ENCODE measurements at places on chromosomes 3 and 15.

GRCh38 chr3:62252438-62253157, 120.8 kb downstream of the FEZF2 start:
- DNase-seq = no peak

DNA sequence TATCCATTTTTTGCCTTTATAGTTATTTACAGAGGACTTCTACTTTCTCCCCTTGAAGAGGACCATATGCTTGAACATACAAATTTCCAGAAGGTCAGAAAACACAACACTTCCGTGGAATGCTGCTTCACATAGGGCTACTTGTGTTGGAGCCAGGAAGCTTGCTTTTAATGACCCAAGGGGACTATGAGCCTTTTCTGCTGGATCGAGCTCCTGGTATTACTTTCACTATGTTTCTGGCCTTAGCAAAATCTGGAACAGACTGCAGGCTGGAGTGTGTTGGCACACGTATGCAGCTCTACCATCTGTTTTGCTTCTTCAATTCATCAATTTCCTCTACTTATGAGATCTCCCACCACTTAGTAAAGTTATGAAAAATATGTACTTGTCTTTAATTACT, 69.3 kb upstream of the CBLB start:
- no peak for DNase-seq

- DNase-seq = no peak
These were observed 199.8 kb downstream of the TBC1D5 start for GRCh38 chr3:17542591-17542990.

- DNase-seq = no peak
These were observed 136.5 kb downstream of the XXYLT1 start for GRCh38 chr3:195134431-195134830.

GRCh38 chr15:60406513-60407414, 9.0 kb upstream of the ANXA2 start:
- no peak for DNase-seq

GRCh38 chr3:14415501-14415900, 13.1 kb downstream of the SLC6A6 start:
- no peak for DNase-seq

DNA sequence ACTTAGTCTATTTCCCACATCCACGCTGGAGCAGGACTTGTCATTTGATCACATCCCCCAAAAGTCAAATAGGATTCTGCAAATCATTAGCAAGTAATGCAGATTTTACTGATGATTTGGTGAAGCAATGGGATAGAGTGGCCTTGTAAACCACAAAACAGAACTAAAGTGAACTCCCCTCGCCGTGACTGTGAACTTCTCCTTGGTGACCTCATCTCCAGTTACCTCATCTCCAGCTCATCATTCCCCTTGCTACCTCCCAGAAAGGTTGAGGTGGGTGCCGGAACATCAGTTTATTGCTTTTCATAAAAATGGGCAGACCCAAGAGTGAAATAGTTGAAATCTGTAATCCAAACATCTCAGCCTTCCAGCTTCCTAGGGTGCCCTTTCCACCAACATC, 36.7 kb upstream of the ADPGK start:
- DNase-seq = no peak

DNA sequence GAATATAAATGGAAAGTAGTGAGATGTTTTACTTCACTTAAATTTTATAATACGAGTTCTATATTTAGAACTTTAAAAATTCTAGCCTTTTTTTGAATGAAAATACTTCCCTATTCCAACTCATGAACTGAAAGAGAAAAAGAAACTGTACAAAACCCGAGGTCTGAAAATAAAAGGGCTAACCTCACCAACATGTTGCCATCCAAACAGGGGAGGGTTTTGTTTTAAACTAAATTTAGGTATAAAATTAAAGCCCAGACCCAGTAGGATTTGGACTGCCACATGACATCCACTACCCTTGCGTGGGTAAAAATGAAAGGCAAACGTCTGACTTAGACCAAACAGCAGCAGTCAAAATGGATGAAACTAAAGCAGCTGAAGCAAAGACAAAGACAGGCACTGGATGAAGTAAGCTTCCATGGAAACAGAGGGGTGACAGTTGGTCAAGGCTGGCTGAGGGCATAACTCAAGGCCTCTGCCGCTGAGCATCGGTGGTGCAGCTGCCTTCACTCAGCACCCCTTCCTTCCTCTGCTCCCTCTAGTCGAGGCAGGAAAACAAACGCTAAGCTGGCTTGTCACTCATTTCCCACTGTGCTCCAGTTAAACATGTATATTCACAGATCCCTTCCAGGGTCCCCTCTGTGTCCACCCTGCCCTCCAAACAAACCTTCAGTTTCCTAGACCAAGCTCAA, 58.1 kb downstream of the TM4SF4 start:
- peak; percentile 11 for DNase-seq

DNA sequence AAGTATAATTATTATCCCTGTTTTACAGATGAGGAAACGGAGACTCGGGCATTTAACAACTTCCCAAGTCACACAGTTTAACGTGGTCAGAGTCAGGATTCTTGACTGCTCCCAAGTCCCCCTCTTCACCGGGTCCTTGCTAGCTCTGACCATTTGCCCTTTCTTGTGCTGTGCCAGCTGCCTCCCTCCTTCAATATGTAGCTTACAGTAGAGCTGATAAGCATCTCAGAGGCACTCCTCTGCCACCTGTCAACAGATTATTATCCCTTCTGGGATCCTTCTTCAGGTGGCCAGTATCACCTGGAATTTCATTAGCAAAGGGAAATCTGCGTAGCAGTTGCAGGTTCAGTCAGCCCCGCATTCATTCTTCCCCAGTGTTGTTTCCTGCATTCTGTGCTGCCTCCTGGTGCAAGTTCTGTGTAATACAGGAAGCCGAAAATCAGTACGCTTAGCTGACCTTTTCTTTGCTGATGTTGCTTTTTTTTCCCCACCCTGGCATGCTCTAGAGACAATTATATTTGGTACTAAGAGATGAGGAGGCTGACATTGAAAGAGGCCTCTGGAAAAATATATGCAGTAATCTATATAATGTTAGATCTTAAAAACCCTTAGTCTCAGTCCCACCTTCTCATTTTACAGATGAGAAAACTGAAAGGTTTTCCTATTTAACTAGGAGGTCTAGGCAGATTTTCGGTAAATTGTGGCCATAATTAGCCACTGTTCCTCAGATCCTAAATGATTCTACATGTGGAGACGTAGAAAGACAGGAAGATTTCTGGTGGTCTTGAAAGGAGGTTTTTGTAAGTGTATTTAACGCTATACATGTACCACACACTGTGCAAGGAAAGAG, 24.8 kb downstream of the TMOD2 start:
- peak; percentile 58 for DNase-seq

- no peak for DNase-seq
These were observed 28.0 kb upstream of the NDUFB4 start for GRCh38 chr3:120568202-120568531.

DNA sequence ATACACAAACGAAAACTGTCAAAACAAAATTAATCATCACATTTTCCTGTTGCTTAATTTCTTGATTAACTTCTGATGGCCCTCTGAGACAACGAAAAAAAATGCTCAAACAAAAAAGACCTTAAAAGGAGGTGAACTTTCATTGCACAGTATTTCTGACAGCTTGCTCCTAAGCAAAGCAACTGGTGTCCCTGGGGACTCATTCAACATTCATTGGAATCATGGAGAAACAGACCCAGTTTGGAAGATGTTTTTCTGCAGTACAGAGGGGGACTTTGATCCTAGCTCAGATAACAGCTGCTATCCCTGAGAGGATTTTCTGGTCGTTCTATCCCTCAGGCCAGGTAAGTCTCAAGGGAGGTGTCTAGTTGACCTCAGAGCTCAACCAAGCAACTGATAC, 378.7 kb upstream of the ATP11B start:
- DNase-seq = no peak

DNA sequence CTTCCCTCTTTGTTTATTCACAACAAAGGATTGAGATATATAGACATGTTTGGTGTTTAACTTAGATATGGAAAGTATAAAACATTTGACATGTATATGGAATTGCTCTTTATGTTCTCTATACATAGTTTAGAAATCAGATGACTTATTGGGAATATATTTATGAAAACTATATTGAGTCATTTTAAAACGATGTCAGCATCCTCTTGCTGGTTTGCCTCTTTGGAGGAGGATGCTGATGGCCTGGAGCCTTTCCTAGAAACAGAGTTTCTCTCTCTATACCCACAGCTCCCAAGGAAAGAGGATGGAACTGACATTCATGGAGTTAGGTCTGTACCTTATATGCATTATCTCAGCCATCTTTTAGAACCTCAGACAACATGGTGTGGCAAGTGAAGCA, 40.3 kb downstream of the ZBTB38 start:
- DNase-seq = no peak

DNA sequence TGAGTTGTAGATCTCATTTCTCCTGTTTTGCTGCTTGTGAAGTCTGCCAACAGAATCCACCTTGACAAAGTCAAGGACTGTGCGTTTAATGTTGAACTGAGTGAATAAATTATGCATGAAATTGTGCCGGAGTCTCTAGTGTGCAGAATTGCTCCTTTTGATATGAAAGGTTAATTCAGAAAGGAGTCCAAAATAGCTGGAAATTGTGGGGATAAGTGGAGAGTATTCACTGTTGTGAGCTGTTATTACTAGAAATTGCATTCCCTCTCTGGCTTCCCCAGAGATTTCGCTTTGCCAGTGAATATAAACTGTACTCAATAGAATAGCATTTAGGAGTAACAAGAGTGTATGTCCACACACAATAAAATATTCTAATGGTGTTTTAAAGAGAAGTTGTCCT, 43.1 kb downstream of the SAMMSON start:
- no peak for DNase-seq

GRCh38 chr3:150344079-150344759, 63.9 kb upstream of the TSC22D2 start:
- no peak for DNase-seq

GRCh38 chr3:33016846-33017405, 65.5 kb downstream of the CCR4 start:
- no peak for DNase-seq

DNA sequence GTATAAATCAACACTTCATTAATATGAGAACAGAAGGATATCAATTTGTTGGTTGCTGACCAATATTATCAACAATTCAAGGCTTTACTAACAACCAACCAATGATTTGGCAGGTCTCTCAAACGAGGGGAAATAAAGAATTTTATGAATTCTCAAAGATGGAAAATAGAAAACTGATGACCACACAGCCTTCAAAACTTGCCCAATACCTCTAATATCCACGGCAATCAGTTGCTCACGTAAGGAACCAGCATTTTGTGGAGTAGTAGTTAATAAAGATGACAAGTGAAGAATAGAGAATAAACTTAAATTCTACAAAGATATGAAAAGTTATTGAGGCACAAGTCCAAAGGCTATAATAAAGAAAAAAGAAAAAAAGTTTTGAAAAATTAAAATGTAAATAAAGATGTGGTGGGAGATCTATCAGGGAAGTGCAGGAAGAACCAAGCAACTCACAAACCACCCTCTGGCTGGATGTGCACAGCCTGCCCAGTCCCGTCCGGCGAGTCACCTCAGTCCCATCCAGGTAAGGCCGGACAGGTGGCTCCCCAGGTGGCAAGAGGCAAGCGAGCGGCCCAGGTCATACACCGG, 808 bp downstream of the GK5 start:
- no peak for DNase-seq

- no peak for DNase-seq
These were observed 43.8 kb downstream of the LSM3 start for GRCh38 chr3:14222457-14222856.

DNA sequence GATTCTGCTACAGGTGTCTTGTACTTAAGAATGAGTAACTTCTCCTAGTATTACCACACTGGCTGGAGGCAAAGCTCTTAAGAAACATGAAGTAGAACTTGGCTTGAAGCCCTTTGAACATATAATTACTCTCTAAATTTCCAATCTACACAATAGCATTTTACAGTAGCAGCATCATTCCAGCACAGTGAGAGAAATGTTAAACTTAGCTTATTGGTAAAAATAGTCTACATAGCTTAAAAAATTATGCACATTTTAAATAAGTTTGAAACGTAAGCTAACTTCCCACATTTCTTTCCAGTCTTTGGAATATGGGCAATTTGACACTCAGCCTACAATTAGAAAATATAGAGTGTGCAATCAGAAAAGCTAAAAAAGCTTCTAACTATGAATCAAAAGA, 32.8 kb upstream of the TOP2B start:
- DNase-seq = no peak

DNA sequence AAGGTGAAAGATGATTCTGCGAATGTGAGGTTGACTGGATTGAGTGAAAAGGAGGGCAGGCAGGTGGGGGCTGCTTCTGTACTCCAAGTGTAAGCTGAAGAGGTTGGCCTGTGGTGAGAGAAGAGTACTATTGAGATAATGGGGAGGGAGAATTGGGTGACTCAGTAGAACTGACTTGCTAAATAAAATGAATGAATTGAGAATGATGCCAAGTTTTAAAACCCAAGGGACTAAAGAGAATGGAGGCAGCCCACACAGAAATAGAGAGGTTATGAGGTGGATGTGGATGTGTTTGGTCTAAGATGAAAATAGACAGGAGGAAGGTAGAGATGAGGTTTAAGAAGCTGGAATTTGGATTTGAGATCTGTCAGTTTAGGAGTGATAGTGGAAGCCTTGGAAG, 5.9 kb downstream of the MME start:
- no peak for DNase-seq

DNA sequence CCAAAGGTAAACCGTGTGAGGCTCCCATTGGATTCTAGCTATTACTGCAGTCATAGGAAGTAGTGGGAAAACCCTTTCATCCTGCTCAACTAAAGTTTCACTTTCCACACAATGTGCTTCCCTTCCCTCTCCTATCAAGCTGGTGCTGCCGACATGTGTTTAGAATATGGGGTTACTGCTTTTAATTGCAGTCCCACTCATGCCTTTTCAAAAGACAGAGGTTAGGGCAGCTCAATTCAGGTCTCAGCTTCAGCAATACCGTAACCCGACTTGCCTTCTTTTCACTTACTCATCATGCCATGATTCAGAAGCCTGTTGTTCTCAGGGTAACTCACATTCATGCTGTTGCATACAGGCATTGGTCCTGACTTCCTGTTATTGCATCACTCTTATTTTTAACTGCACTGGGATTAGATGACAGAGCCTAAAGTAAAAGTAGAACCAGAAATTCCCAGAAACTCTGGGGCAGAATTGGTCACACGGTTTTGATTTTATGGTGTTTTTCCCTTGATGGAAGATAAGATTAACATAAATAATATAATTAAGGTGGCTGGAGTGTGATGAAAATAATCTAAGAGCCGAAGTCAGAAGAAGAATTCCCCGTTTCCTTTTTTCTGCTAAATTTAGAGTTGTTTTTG, 45.7 kb downstream of the C2CD4B start:
- no peak for DNase-seq

GRCh38 chr3:26260139-26260538, 362.4 kb upstream of the LRRC3B start:
- DNase-seq = no peak

GRCh38 chr15:61336026-61336638, 107.0 kb upstream of the RORA start:
- DNase-seq = no peak

Data from GM20000 (cell line).